ENCODE measurements at places on chromosomes 5 and 9.
A peak's percentile ranks its signal among the peaks of the same experiment; 100 is the strongest.

GRCh38 chr9:34139477-34140146 is 13.1 kb upstream of the DCAF12 start:
- peak; percentile 66 for DNase-seq

DNA sequence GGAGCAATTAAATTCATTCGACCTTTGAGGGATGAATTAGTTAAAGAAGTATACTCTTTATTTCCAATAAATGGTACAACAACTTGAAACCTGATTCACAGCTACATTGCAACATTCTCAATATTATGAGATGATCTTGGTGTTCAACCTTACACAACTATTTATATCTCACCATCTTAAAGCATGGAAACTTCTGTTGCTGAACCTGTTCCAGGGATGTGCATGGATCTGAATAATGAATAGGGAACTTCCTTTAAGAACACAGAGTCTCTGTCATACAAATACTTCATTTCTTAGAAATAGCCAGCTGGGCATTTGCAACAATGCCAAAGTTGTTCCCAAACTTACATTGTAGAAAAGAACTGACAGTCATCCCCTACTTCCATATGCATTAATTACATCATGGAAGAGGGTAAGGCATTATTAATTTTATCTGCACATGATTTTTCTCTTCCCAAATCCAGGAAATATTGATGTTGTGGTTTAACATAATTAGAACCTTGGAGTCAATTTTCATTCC is 39.8 kb upstream of the CCDC112 start:
- no peak for DNase-seq

DNA sequence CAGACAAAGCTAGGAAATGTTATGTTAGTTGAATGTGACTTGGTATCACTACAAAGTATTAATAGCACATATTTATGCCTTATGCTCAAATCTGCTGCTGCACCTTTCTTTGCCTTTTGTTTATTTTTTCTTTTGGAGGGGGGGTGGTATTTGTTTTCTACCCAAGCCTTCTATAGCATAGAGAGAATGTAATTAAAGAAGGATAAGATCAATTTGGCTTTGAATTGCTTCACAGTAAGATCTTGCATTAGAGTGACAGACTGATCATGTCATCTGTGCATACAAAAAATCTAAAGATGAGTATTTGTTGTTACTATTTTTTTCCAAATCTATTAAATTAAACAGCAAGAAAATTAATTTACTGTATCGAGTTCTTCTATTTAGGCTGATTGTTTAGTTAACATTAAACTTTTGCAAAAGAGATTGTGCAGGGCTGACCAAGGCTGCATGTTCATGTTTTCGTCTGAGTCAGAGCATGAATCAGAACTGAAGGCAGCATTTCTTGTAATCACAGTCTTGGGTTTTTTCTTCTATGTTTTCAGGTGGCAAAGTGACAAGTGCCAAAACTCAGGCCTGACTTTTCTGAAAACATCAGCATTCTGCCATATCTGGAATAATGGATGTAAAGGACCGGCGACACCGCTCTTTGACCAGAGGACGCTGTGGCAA is 1007.1 kb upstream of the WWC1 start:
- no peak for DNase-seq

GRCh38 chr5:154112255-154112654 is 73.5 kb downstream of the MFAP3 start:
- no peak for DNase-seq

- DNase-seq, result peak; percentile 92
Measured at GRCh38 chr5:77301447-77301883, 91.0 kb downstream of the PDE8B start.

- DNase-seq, result no peak
Measured at GRCh38 chr5:90747175-90747574, 188.6 kb downstream of the ADGRV1 start.

DNA sequence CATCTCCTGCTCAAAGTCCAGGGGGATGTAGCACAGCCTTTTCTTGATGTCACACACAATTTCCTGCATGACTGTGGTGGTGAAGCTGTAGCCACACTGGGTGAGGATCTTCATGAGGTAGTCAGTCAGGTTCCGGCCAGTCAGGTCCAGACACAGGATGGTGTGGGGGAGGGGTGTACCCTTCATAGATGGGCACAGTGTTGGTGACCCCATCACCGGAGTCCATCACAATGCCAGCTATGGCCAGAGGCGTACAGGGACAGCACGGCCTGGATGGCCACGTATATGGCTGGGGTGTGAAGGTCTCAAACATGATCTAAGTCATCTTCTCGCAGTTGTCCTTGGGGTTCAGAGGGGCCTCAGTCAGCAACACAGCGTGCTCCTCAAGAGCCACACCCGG is 19.7 kb upstream of the SPZ1 start:
- DNase-seq, result no peak

DNA sequence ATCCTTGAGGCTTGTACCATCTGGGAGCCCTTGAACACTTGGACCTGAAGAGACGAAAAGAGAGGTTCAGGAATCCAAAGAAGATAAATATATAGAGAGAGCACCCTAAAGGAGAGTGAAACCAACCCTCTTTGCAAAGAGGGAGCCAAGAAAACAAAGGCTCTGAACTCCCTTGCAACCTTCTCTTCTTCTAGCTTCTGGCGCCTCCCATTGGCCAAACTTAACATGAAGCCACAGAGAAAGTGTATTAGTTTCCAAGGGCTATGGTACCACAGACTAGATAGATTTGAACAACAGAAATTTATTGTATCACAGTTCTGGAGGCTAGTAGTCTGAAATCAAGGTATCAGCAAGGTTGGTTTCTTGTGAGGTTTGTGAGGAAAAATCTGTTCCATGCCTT is 175.1 kb downstream of the HCN1 start:
- no peak for DNase-seq

DNA sequence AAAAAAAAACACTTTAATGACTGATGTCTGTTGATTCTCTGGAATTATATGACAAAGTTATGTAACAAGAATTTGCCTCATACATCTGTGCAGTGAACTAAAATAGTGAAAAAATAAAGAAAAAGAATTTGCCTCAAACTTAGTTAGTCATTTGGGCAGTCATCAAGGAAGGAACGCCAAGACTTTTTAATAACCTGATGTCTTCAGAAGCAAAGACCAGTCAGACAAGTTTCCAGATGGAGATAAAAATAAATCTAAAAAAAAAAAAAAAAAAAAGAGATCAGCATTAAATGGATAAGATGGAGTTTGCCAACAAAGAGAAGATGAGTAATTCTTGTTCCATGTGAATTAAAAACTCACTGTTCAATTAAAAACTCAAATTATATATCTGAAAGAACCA is 52.3 kb upstream of the JMY start:
- no peak for DNase-seq

DNA sequence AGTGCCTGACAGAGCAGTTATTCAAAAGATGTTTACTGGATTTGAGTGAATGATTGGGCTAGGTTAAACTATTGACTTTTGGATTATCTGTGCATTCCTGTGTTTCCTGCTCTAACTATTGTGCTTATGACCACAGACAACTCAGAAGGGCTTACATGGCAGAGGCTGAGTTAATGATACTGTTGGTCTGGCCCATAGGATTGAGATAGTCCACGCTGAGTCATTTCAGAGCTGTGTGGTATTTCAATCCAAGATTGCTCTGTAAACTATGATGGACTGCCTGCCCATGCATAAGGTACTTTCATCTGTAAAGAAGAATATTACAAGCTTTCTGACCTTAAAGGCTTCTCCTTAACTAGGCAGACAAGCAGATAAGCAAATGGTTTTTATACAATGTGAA is 49.1 kb upstream of the SLIT3 start:
- DNase-seq, result peak; percentile 60

GRCh38 chr9:93650448-93650847 is 74.1 kb downstream of the PHF2 start:
- DNase-seq, result no peak

DNA sequence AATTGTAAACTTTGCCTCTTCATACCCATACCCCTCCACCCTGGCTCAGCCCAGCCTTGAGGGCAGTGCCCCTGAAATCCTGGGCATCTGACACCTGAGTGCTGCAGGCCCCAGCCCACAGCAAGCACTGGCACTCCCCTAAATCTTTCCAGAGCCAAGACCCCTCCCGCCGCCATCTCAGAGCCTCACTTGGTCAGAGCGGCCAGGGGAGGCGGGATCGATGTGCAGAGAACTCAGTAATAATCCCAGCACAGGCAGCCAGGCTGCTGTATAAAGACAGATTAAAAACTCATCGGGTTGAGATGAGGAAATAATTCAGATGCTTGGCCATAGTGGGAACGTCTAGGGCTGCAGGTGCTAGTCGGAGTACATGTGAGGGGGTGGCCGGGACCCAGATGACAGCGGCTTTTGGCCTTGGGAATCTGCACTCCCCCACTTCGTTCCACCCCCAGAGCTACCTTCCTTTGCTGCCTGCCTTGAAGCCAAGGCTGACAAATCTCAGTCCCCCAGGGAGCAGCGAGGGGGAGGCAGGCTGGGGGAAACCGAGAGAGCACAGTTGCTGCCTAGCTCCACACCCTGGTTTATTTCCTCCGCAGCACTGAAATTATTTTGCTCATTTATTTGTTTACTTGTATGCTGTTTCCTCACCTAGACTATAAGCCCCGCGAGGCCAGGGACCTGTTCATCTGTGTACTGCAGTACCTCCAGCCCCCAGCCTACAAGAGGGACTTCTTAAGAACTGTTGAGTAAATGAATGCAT is 19.5 kb upstream of the ARAP3 start:
- DNase-seq, result no peak

DNA sequence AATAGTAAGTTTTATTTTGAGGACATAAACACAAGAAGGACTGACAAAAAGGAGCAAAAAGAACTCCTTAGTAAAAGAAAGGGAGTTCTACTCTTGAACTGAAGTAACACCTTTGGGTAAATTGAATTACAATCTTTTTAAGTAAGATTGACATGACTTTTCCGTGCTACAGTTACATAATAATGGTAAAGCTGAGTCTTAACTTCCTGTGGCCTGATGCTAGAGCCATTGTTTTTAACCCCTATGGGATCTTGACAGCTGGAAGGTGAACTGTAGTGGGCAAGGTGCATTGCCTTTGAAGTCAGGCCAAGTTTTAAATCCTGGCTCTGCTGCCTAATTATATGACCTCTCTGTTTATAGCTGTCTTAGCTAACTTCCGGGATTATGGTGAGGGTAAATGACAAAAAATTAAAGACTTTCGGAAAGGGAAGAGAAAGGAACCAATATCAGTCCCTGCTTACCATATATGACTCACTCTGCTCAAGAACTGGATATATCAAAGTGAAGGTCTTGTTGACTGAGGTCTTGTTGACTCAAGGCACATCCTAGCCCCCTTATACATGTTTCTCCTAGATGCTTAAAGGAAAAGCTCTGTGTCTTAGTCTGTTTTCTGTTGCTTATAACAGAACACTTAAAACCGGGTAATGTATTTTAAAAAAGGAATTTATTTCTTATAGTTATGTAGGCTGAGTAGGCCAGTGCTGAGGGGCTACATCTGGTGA is 6.8 kb downstream of the HSD17B4 start:
- DNase-seq, result no peak

Measured in GM04503 (cell line).